Fibroblast of the aortic adventitia (primary cell): ENCODE measurements at places on chromosomes 16 and 17. TPM values are rescaled to one million over a fixed set of nuclear protein-coding genes. Genes with fewer than 3 reads are reported as not detected.
A peak's percentile ranks its signal among the peaks of the same experiment; 100 is the strongest.

CACNG5 gene
- not detected in 2 replicates for total RNA-seq

NEUROD2 gene
- total RNA-seq = not detected in 2 replicates

CCDC144A gene
- 13.7 and 18.7 TPM in 2 replicates for total RNA-seq

- no peak for DNase-seq
These were observed 33.6 kb upstream of the IL21R start for GRCh38 chr16:27368358-27368722.

DNA sequence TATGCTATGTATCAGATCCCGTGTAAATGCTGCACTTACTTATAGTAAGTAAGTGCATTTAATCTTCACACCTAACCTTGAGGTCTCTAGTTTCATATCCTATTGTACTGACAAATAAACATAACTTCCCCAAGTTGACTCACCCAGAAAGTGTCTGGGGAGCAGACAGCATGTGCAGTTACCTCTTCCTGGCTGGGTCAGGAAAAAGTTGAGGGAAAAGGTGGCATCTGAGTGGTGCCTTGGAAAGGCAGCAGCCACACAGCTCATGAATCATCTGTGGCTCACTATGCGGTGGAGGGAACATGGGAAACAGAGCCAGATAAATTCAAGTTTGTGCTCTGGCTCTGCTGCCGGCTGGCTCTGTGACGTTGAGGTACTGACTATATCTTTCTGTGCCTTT is 382.0 kb upstream of the DYNLRB2 start:
- DNase-seq = peak; percentile 40

DNA sequence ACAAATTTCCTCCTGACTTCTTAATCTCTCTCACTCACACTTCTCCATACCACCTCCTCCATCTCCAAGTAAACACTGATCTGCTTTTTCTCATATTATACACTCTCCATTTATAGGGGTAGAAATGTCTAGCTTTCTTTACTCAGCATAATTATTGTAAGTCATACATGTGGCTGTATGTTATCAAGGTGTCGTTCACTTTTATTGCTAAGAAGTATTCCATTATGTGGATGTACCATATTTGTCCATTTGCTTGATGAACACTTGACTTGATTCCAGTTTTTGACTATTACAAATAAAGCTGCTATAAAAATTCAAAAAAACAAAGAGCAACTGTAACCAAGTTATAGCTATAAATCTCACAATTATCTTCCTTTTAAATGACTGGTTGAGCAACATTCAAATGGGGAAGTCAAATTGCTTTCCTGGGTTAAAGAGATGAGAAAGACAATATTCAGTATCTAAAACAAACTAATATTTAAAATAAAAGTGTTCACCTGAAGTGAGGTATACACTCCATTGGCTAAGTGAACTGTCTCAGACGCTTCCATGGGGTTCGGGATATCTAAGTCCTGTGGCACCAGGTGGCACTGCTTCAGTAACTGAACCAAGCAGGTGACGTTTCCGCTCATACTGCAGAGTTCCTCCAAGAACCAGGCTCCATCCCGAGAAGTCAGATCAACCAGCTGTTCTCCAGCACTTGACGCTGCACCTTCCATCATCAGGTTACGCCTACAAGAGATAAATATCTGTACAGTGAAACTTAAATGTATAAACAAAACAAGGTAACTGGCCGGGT is 32.6 kb upstream of the ARL6IP1 start:
- no peak for DNase-seq

DNA sequence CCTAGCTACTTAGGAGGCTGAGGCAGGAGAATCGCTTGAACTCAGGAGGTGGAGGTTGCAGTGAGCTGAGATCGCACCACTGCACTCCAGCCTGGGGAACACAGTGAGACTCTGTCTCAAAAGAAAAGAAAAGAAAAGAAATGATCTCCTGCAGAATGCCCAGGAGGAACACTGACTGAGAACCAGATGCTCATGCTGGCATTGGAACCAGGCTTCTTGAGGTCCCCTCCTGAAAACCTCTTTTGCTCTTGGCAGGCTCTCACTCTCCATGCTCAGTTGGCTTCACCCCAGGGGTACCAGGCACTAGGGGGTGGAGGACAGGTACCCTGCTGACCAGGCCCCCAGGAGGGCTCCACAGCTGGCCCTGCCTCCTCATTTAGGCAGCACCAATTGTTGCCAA is 8.5 kb upstream of the TNFRSF17 start:
- DNase-seq = no peak

- no peak for DNase-seq
These were observed 55.1 kb downstream of the CENPV start for GRCh38 chr17:16298140-16298662.

- no peak for DNase-seq
These were observed 283.3 kb upstream of the FOXF1 start for GRCh38 chr16:86227041-86227440.
